ENCODE measurements at places on chromosomes 7 and 10.

DNA sequence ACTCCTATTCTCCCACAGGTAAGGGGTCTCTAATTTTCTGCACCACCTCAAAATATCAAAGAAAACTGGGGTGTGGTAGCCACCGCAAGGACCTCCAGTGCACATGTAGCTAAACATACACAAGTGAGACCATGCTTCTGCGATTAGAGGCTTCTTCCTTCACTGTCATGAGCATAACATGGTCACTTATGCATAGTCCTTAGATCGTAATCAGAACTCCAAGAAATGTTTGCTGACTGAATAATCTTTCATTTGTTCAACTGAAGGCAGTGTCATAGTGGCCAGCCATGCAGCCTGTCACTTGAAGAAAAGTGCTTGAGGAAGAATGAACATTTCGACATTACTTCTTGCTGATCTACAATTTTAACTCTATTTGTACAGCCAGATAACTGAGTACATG is 14.6 kb downstream of the TWIST1 start:
- DNase-seq: no peak

DNA sequence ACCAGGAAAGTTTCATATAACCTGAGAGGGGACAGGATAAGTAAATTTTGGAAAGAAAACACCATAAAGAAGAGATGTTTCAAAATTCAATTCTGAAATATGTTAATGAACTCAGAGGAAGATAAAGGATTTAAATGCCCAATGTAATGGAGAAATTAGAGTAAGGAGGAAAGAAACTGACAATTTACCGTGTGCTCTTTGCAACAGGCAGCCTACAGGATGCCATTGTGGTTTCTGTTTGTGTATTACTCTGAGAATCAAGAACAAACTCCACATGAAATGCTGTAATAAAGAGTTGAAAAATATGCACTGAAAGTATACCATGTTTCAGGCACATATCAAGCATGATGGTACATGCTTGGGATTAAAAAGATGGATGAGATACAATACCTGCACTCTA is 44.8 kb upstream of the GLCCI1 start:
- DNase-seq: no peak

DNA sequence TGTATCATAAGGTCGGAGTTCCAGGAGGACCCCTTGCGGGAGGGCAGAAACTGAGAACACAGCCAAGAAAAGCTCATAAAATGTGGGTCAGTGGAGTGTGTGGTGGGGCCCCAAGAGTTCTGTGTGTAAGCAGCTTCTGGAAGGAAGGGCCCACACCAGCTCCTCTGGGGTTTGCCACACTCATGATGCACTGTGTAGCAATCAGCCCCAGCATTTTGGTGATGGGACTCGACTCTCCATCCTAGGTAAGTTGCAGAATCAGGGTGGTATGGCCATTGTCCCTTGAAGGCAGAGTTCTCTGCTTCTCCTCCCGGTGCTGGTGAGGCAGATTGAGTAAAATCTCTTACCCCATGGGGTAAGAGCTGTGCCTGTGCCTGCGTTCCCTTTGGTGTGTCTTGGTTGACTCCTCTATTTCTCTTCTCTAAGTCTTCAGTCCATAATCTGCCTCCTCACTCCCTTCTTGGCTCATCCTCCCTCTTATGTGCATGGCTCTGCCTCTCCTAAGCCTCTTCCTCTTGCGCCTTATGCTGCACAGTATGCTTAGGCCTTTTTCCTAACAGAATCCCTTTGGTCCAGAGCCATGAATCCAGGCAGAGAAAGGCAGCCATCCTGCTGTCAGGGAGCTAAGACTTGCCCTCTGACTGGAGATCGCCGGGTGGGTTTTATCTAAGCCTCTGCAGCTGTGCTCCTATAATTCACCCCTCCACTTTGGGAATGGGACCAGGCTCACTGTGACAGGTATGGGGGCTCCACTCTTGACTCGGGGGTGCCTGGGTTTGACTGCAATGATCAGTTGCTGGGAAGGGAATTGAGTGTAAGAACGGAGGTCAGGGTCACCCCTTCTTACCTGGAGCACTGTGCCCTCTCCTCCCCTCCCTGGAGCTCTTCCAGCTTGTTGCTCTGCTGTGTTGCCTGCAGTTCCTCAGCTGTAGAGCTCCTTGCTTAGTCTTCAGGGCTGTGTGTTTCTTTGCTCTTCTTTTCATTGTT is 17.8 kb downstream of the PRSS2 start:
- no peak for DNase-seq

GRCh38 chr7:128164061-128164954 is 76.8 kb upstream of the LEP start:
- no peak for DNase-seq

DNA sequence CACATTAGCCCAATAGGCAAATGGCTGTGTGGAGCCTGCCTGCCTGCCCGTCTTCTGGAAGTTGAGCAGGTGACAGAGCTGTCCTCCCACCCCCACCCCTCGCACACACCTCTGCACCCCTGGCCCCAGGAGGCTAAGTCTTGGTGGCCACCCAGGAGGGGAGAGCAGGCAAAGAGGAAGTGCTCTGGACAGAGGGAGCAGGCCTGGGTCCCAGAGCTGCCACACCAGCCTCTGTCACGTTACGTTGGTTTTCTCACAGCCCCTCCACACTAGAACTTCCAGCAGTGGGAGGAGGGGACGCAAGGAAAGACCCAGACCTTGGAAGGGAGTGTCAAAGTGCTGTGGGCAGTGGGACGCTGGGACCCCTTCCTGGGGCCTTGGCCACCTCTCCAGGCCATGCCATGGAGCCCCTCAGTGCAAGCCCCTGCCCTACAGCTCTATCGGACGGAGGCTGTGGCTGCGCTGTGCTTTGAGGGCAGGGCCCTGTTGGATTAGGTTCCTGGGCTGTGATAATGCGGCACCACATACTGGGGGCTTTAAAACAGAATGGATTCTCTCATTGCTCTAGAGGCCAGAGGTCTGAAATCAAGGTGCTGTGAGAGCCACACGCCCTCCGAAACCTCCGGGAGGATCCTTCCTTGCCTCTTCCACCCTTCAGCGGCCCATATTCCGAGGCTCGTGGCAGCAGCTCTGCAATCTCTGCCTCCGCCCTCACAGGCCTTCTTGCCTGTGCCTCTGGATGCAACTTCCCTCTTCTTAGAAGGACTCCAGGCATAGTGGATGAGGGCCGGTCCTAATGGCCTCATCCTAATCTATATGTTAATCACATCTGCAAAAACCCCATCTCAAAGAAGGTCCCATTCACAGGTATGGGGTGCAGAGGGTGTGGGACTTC is 9.9 kb downstream of the PRKAG2 start:
- no peak for DNase-seq

DNA sequence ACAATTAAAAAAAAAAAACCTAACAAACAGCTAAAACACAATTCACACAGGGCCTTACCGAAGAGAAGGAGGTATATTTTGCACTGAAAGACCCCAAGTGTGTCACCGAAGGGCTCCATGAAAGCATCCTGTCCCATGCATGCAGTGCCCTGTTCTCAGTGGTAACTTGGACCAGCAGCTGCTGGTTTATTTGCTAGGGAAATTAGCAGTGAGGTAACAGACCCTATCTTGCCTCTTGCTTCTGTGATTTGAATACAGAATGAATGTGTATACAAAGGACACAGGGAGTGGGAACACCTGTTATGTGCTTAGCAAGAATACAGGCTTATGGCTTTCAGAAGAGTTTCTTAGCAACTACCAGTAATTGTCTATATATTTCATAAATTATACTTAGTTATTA is at the start of gene HEPACAM2:
TSS of gene HEPACAM2 (minus strand) at position 160 of the 400 bp plus-strand sequence.
- DNase-seq: no peak

DNA sequence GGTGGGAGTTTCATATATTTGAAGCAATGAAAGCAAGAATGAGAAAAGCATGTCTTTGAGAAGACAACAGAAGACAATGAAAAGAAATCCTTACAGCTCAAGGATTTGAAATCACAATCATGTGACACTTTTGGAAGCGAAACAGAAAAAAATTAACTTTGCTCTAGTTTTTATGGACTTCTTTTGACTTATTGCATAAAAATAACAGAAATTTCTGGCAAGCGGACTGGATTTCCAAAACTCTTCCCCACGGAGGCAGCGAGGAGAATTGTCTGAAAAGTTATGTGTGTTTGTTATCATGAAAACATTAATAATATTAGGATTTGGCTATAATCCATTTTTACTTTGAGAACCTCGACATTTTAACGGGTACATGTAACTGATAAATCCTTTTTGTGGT is 223.3 kb downstream of the LRMDA start:
- DNase-seq: no peak

DNA sequence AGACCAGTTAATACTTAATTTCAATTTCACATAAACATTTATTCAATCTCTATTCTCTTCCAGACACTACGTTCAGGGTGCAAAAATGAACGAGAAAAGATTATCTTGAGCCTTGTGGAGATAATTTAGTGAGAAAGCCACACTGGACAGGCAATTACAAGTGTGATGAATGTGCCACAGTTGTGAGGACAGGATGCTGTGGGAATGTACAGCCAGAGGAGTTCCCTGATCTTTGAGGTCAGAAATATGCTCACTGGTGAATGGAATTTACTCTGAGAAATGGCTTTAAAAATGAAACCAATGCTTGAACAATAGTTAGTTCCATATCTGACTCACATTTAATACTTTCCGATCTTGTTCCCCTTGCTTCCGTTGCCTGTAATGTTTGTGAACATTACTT is 864.8 kb downstream of the GATA3 start:
- no peak for DNase-seq

- DNase-seq: no peak
These were observed 10.2 kb downstream of the RADIL start for GRCh38 chr7:4873071-4873944.

GRCh38 chr7:133330085-133330484 is 77.2 kb downstream of the EXOC4 start:
- DNase-seq: no peak

DNA sequence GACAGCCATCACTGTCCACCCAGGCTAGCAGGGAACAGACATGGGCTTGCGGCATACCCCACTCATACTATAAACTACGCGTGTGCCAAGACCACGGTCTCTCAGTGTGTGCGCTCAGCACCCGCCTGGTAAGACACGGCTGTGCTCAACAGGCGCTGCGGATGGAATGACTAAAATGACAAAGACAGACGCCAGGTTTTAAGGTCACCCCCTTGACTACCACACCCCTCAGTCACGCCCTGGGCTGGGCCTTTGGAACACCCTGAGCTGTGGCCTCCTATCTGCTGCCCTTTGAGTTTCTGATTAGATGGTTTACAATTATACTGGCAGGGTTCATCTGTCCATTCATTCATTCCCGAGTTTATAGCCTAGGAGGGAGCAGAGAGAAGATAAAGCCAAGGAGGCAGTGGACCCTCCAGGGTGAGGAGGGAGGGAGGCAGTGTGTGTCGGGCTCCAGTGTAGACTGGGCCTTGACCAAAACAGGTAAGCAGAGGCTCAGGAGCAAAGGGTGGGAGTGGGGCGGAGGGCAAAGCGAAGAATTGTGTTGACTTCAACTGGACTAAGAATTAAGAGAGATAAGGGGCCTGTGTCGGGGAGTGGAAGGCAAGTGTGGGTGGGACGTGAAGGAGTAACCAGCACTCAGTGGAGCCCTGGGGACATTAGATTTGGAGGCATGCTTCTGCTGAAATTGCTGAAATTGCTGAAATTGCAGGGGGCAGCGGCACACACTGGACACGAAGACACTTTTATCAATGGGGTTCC is 35.0 kb downstream of the TNS3 start:
- DNase-seq: no peak

- no peak for DNase-seq
These were observed 152.4 kb upstream of the ADCY1 start for GRCh38 chr7:45421806-45422205.

DNA sequence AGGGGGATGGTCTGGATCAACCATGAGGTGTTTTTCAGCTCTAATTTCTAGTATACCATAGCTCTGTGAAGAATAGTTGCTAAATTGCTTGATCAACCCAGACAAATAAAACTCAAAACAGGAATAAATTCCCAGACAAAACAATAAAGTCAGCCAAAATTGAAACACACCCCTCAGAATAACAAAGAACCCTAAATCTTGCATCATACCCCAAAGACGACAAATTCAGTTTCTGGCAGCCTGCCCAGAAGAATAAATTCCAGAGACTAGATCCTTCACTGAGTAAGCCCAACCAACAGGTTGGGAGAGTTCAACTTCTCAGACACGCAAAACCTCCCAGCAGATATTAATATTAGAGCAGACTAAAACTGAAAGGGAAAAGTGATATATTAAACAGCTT is 11.2 kb upstream of the SEM1 start:
- DNase-seq: no peak

GRCh38 chr10:110967009-110967630 is 47.7 kb downstream of the SHOC2 start:
- no peak for DNase-seq

GRCh38 chr10:10475812-10476211 is 541.9 kb upstream of the CELF2 start:
- DNase-seq: no peak

DNA sequence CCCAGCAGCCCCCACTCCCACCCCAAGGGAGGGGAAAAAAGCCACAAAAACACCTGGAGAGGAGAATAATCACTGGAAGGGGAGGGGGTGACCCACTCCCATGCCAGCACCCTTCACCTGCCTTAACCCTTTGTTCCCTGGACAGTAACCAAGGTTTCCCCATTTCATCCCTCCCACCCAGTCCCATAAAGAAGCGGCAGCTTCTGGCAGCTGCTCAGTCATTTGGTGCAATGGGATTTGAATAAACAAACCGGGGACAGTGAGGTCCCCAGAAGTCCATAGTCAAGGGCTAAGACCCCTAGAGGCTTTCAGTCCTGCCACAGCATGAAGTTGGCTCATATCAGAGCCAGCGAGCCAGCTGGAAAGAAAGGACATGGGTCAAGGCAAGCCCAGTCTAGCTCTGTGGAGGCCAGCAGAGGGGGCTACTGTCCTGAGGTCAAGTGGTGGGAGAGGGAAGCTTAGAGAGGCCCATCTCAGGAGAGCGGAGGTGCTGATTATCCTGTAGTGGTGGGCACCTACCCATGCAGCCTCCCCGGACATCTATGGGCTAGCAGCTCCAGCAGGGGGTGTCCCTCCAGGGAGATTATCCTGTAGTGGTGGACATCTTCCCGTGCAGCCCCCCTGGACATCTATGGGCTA is 58.9 kb upstream of the LBX1 start:
- DNase-seq: no peak

- DNase-seq: no peak
These were observed 140.3 kb downstream of the FOXP2 start for GRCh38 chr7:114554781-114555537.

GRCh38 chr7:90211391-90212148 is at the start of gene STEAP2:
Gene STEAP2 (plus strand): TSS chr7:90211740. CDS start chr7:90225083, 13,343 bp downstream.
- peak; percentile 84 for DNase-seq

- no peak for DNase-seq
These were observed 561 bp upstream of the HNRNPF start for GRCh38 chr10:43409385-43410109.

GRCh38 chr7:93838966-93839365 is 51.6 kb downstream of the TFPI2 start:
- no peak for DNase-seq

- DNase-seq: no peak
These were observed 326.3 kb upstream of the DGKB start for GRCh38 chr7:15228831-15229230.

GRCh38 chr7:50396856-50397255 is 53.3 kb downstream of the FIGNL1 start:
- no peak for DNase-seq

DNA sequence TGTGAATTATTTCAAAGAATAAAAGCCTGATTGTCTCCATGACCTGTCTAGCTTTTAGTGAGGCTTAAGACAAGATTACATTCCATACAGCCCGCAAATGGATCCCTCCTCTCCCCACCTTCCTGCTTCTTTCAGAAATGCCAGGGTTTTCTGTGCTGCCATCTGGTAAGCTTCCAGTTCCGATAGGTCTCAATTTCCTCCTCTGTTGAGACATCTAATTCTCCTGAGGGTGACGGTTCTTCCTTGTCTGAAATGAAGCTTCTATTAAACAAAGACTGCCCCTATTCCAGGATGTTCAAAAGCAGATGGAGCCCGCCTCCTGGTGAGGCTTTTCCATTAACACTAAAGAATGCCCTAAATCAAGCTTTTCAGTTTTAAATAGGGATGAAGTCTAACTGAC is 295.6 kb downstream of the PTPRN2 start:
- DNase-seq: no peak
